ENCODE measurements at places on chromosomes 4 and X. TPM values are rescaled to one million over a fixed set of nuclear protein-coding genes. Genes with fewer than 3 reads are reported as not detected.
A peak's percentile ranks its signal among the peaks of the same experiment; 100 is the strongest.

GRCh38 chr4:121462660-121463261 is 81.9 kb upstream of the QRFPR start:
- DNase-seq: peak; percentile 64

GRCh38 chr4:83388313-83388676 is 53.6 kb upstream of the HPSE start:
- DNase-seq: peak; percentile 67

- DNase-seq: no peak
Observed at GRCh38 chr4:1401409-1402020, 4.7 kb downstream of the NKX1-1 start.

- DNase-seq: peak; percentile 96
Observed at GRCh38 chr4:48127682-48128404, 6.2 kb downstream of the TXK start.

TBC1D14 gene
- 36.3 TPM for total RNA-seq

AMBN gene
- not detected for total RNA-seq

- no peak for DNase-seq
Observed at GRCh38 chrX:128396601-128397000, 344.4 kb upstream of the ACTRT1 start.

GPR173 gene
- total RNA-seq: 0.36 TPM

GRCh38 chr4:175427751-175428150 is 384.3 kb downstream of the GPM6A start:
- no peak for DNase-seq

- no peak for DNase-seq
Observed at GRCh38 chr4:40502220-40502619, 127.4 kb downstream of the RBM47 start.

DNA sequence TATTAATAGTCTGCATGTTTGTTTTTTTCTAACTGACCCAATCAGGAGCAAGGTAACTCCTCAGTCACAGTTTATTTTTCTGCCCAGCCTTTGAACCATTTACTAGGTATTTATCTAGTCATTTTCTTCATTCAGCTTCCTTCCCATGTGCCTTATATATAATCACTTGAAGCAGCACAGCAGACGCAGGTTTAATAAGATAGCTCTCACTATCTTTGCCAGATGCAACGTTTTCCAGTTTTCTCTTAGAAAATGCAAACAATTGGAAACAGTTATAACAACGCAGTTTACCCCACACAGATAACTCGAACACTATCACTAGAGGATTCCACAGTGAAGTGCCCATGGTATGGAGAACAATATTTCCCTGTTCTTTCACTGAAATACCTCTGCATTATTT is 56.4 kb upstream of the NFKB1 start:
- DNase-seq: no peak

GRCh38 chr4:143616771-143617170 is 83.7 kb downstream of the FREM3 start:
- peak; percentile 51 for DNase-seq

GRCh38 chr4:181802207-181802606 is 441.0 kb upstream of the TENM3 start:
- DNase-seq: no peak

DNA sequence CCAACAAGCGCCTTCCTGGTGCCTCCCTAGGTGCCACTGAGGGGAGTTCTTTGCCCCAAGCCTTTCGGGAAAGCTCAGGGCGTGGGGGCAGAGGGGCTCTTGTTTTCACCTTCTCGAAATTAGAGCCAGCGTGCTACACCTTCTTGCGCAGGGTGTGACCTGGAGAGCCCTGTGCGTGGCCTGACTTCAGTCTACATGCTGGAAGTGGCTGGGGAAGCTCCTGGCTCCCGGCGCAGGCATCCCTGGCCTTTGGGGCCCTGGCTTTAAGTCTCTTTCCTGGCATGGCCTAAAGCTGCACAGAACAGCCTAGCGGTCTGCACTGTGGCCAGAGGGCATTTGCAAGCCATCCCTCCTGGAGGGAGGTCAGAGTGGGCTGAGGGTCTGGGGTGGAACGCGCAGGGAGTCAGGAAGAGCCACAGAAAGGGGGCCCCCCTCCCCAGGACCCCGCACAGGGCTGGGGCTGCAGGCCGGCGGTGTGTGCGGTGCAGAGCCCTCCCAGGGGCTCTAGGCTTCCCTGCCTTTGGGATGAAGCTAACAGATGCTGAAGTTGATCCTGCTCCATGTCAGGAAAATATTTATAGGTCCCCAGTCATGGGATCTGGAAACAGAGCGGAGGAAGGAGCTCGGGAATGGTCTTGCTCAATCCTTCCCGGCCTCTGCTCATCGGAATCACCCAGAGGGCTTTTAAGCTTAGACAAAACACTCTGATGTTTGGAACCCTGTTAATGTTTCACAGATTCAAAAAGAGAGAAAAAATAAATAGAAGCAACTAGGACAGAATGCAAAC is 781 bp upstream of the SPON2 start:
- no peak for DNase-seq

- peak; percentile 2 for DNase-seq
Observed at GRCh38 chrX:101803451-101803850, 128.4 kb downstream of the ZMAT1 start.

- no peak for DNase-seq
Observed at GRCh38 chrX:70289168-70289792, 447 bp downstream of the PDZD11 start.

Data from activated CD8-positive, alpha-beta T cell treated with anti-CD3 and anti-CD28 coated beads for 36 hours (primary cell).